ENCODE measurements at places on chromosomes 3 and 15.

GRCh38 chr3:15295506-15295905 is 36.9 kb downstream of the SH3BP5 start:
- DNase-seq, result no peak

DNA sequence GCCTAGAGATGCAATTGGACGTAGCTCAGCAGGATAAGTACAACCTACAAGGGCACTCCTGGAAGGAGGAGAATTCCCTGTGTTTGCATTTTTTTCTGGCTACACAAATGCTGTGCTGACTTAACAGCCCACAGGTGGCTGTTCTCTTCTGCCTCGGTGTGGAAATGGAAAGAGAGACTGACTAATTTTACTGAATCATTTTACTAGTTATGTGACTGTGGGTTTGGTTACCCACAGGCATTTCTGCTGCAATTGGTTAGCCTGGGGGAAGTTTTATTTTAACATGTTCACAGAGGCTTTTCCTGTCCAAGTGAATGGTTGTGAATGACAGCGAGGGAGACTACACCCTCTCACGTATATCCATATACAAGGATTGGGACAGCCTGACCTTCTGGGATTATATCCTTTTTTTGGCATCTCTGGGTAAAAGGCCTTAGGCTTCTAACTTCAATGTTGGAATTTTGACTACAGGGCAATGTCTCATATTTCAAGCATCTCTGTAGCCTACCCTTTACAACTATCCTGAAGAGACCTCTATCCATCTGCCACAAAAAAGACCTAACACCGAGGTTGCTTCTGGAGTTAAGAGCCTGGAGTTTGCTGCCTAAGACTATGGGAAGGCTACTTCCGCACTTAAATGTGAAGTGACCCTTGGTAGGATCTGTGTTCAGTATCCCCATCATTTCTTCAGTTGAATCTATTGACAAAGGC is 67.2 kb upstream of the TP63 start:
- no peak for DNase-seq

- DNase-seq, result no peak
Measured at GRCh38 chr3:118447339-118447738, 587.3 kb downstream of the IGSF11 start.

DNA sequence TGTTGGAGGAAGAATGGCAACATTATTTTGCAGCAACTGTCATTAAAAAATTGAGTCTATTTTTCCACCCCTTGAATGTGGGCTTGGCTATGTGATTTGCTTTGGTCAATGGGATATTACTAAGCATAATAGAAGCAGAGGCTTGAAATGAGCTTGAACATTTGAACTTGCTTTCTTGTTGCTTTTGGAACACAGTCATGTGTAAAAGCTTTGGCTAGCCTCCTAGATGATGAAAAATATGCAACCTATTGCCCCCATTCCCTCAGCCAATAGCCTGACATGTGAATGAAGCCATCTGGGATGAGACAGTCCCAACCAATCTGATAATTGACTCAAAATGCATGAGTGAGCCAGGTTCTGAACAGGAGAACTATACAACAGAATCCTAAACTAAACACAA is 78.4 kb downstream of the PLSCR2 start:
- no peak for DNase-seq

DNA sequence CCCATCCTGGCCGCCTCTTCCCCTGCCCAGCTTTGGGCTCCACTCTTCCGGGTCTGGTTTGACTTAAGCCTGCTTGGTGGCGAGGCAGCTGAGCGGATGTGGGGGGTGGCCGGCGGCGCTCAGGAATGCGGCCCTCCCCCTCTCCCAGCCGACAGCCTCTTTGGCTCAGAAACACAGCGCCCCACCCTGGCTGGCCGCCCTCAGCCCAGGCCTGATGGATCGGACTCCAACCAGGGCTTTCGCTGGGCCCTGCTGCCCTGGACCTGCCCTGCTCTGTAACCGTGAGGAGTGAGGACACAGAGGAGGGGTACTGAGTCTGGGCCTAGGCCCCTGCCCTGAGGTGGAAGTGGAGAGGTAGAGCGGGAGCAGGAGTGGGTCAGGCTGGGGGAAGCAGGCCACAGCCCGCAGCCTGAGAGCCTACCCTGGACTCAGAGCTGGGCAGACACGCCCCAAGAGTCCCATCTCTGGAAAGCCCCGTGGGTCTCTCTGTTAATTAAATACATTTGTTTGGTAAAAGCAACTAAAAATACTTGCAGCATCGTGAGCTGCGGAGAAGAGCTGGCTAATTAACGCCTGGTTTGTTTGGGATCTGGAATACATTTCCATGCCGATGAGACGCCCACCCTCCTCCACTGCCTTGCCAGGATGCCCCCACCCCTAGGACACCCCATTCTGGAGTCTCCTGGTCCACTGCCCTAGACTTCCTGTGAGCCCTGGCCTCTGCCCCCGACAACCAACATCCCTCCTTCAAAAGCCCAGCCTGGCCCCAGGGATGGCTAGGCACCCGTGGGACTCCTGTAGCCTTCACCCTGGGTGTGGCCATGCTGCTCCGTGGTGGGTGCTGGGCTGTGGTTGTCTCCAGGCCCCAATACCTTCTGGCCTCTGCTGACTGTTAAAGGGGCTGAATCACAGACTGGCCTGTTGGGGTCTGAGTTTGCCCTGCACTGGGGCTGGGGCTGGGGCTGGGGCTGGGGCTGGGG is 19.6 kb downstream of the PLXNA1 start:
- DNase-seq, result peak; percentile 93

DNA sequence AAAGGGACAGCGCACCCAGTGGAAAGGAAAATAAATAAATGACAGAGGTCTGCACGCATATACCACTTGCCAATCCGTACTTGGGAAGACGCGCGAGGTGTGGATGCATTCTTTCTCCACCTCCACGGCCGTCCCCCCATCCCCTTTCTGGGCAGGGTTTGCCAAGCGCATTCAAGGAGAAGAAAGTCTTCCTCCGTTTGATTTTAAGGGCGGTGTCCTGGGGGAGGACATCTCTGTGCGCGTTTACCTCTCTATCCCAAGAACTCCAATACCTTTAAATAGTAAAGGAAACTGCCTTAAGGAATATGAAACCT is 576 bp upstream of the MB21D2 start:
- no peak for DNase-seq
